HL-60 (cell line): ENCODE measurements at places on chromosomes 7 and 10.
A peak's percentile ranks its signal among the peaks of the same experiment; 100 is the strongest.

GRCh38 chr10:48604991-48605508 lies at the start of gene ARHGAP22:
Gene ARHGAP22 (minus strand): TSS chr10:48605073. CDS start chr10:48604796, 277 bp downstream.
- DNase-seq = no peak

GRCh38 chr7:127504715-127505114 lies 80.7 kb downstream of the GCC1 start:
- peak; percentile 29 for DNase-seq

DNA sequence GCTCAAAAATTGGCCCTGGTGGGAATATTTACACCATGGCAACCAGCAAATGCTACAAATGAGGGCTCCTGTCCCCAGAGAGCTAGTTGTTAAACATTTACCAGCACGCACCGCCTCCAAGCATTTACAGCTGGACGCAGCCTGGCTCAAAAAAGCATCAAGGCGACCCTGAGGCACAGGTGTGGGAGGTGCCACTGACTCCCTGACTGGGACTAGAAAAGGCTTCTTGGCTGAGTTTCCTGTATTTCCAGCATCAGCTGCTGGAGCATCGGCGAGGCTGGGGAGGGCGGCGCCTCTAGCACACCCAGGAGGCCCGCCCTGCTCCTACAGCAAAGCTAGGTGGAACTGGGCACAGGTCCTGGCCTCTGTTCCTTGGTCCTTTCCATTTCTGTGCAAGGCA lies 43.5 kb upstream of the ZRANB1 start:
- no peak for DNase-seq

- DNase-seq = no peak
Measured at GRCh38 chr7:45092100-45092930, 3.5 kb upstream of the NACAD start.

DNA sequence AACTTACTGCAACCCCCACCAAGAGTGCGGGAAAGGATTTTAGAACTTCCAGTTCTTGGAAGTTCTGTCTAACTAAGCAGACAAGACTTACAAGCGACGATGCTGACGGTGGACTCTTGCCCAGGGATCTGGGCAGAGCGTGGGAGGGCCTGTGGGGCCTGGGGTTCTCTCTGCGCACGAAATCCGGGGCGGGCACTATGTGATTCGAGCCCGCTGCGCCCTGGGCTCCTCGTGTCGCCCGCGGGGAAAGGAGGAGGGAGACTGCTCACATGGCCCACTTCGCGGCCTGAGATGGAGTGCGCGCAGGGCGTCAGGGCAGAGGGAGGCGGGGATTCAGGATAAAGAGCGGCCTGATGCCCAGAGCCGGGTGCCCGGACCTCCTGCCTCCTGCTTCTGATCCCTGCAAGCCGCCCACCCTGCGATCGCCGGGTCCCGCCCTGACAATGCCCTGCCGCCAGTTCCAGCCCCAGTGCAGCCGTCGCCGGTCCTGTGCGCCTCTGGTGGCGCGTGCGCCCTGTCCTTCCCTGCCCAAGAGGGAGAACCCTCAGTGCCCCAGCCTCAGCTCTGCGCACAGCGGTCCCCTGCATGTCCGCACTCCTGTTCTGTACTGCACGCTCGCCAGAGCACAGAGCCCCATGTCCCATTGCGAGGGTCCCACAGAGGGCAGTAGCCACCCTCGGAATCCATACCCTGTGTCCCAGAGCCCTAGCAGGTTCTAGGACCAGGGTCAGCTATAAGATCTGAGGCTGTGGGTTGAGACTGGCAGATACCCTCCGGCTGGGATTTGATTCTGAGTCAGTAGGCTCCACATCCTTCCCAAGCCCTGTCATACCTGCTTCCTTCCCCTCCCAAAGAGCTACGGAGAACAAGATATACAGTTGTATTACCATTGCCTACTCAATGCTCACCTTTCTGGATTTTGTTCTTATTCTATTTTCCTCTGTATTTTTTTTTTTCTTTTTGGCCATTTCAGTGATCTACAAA lies 99.4 kb upstream of the TMEM106B start:
- no peak for DNase-seq

DNA sequence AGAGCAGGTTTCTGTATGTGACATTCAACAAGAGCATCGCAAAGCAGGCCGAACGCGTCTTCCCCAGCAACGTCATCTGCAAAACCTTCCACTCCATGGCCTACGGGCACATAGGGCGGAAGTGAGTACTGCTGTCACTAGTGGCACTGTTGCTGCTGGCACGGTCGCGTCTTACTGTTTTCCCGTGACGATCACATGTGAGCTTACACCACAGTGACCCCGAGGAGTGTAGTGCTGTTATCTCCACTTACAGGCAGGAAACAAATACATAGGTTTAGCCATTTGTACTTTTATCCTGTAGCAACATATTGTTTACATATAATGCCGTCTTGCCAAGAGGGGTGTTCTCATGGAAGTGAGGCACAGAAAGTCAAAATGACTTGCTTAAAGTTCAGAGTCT lies 25.4 kb downstream of the FBH1 start:
- DNase-seq = no peak

- no peak for DNase-seq
Measured at GRCh38 chr7:118858651-118859149, 634.2 kb downstream of the ANKRD7 start.

GRCh38 chr7:81632418-81632817 lies 137.4 kb downstream of the HGF start:
- no peak for DNase-seq

- no peak for DNase-seq
Measured at GRCh38 chr7:72080865-72081510, 331.1 kb downstream of the CALN1 start.

- DNase-seq = no peak
Measured at GRCh38 chr10:93030409-93030808, 30.2 kb upstream of the CYP26C1 start.

DNA sequence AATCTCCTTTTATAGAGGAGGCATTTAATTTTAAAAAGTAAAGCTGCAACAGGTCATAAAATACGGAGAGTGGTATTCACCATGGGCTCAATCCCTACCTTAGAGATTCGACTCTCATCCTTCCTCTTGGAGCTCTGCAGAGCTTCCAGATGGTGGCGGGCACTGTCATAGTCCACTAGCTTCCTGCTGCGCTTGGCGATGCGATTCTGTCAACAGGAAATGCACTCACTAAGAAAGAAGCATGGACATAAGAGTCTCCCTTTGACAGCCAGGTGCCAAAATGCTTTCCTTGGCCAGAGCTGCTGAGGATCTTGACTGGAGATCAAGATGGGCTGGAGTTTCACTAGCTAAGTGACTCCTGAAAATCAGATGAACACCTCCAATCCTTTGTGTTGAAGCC lies 154.4 kb downstream of the AMPH start:
- DNase-seq = no peak

- no peak for DNase-seq
Measured at GRCh38 chr10:103766751-103767505, 88.4 kb downstream of the SH3PXD2A start.

DNA sequence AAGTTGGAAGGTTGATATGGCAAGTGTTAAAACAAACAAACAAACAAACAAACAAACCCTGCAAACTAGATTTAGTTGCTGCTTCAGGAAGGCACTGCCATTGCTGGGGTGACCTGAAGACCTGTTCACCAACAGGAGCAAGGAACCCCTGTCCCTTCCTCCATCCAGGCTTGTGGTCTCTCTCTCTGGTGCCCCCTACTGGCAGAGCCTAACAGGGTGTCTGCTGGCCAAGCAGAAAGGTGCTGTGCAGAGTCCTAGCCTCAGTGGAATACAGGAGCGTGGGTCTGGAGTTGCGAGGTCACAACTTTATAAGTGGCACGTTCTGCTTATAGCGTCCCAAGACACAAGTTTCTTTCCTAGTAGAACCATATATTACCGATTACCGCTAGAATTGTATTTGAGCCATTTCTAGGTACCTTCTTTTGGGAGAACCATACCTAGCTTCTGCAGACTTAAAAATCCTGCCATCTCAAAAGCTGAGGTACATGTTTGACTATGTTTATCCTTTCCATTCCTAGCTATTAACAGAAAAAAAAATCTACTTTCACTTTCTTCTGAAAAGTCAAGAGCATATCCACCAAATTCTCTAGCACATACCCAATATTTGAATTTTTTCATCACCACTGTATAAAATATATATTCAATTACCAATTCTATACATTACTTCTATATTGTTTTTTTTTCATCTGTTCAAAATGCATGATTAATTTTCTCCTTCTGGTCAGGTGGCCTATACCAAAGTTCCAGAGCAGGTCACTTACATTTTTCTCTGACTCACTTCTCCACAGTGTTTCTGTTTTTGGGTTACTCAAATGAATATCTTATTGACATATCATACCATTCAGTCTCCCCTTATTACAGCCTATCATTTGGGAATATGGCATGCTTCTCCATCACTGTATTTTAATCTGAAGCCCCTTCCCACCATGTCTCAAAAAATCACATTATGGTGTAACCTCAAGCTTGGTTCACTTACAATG lies 29.1 kb upstream of the CALD1 start:
- peak; percentile 50 for DNase-seq

DNA sequence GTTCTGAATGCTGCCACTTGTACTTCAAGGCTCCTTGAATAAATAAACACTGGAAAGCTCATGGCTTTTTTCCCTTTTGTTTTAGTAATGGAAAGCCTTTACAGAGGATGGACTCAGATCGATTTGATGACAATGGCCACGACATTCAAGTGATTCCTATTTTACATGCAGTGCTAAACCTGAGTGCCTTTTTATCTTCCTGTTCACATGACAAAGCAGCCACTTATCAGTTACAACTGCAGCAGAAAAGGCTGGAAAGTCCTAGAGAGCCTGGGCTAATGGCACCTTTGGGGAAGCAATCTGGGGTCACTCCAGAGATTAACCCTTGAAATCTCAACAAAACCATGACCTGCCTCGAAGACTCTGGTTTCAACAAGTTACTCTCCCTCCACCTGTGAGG lies 249.0 kb upstream of the AUTS2 start:
- no peak for DNase-seq

GRCh38 chr7:69147631-69148030 lies 450.6 kb upstream of the AUTS2 start:
- DNase-seq = no peak

DNA sequence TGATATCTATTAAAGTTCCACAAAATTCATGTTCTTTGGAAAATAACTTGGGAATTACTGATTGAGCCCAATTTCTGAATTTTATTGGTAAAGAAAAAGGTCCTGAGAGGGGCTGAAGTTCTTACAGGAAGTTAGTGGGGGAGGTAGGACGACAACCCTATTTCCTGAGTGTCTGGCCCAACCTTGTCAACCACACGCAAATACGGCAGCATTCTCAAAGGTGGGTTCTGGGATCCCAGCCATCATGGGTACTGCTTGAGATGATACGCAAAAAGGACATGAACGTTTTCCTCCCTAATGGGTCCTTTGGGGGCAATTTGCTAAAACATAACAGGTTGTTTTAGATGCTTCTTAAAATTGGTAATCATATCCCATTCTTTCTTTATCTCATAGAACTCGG lies 2.7 kb upstream of the PDCD4 start:
- DNase-seq = no peak
